ENCODE measurements at places on chromosomes 11 and 22. TPM values are rescaled to one million over a fixed set of nuclear protein-coding genes. Genes with fewer than 3 reads are reported as not detected.
A peak's percentile ranks its signal among the peaks of the same experiment; 100 is the strongest.

GRCh38 chr11:125514336-125515101 is 18.5 kb upstream of the FEZ1 start:
- no peak for DNase-seq

DNA sequence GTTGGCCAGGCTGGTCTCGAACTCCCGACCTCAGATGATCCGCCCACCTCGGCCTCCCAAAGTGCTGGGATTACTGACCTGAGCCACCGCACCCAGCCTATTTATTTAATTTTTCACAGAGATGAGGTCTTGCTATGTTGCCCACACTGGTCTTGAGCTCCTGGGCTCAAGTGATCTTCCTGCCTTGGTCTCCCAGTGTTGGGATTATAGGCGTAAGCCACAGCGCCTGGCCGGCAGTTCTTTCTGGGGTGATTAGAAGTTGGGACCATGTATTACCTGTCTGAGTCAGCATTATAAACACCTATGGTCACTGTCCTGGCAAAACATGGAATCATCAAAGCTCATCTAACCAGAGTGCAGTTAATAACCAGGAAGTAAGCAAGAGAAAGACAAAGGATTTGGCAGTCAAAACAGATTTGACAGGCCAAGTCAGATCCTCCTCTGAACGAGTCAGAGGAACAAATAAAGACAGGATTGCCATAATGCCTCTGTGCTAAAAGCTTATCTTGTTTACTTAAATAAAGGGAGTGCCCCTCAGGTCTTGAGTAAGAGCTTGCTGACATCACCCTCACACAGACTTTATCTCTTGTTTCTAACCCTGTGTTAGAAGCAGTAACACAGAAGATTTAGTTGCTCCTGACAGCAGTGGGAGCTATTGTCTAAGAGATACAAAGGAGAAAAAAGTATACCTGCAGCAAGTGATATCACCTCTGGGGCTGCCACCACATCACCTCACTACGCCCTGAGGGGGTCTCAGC is 3.7 kb downstream of the SERPIND1 start:
- no peak for DNase-seq

DNA sequence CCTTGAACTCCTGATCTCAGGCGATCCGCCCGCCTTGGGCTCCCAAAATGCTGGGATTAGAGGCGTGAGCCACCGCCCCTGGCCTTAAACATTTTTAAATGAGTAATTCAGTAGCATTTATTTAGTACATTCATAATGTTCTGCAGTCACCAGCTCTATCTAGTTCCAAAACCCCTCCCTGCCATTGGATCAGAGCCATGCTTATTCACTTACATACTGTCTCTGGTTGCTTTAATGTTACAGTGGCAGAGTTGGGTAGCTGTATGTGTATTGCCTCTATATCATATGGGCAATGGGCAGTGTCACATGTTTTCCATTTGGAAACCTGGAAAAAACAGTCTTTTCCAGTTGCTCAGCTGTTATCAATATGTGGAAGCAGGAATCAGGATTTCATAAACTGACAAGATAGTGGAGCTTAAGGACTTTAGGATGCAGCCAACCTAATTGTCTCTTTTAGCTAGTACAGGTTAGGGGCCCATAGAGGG is 10.5 kb downstream of the COA4 start:
- DNase-seq = no peak

- DNase-seq = no peak
Measured at GRCh38 chr11:3058753-3059664, 1.8 kb upstream of the CARS1 start.

- DNase-seq = no peak
Measured at GRCh38 chr11:13429836-13430235, 33.2 kb downstream of the BTBD10 start.

DNA sequence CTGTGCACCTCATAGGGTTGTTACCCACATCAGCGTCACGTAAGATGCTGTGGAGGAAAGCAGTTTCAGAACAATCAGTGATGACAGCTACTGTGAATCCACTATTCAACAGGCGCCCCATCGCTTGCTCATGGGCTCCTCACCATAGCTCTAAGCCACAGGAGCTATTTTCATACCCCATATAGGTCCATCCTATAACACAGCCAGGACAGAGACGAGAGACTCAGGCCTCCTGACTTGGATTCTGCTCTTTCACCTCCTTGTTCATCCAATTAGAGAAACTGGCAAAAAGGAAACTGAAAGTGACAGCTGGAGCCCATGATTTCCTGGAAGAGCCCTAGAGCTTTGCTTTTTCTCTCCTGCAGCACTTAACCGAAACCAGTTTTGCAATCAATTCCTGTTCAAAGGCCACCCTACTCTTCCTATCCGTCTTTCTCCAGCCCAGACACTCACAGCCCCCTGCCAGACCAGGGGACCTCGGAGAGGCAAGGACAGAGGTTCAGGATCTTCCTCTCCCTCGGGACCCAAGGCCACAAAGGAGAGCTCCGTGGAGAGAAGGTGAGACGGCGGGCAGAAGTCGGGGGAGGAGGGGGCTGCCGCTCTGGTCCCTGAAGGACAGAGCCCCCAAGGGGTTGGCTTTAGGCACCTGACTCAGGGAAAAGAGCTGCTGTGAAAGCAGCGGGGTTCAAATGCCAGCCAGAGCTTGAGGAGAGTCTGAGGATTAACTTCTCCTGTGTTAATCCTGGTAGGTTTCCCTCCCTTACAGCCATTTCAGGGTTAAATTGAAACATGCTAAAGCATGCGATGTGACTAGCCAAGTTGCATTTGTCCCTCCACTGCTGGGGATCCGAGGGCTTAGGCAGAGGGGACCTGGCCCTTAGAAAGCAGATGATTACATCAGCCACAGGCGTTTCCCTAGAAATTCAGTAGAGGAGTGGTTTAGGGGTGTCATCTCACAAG is at the start of gene APOL6:
TSS of gene APOL6 (plus strand) at position 381 of the 960 bp plus-strand sequence. CDS start 7,980 bp downstream, outside the sequence.
- no peak for DNase-seq

- DNase-seq = no peak
Measured at GRCh38 chr22:30038219-30038618, 42.0 kb upstream of the HORMAD2 start.

DNA sequence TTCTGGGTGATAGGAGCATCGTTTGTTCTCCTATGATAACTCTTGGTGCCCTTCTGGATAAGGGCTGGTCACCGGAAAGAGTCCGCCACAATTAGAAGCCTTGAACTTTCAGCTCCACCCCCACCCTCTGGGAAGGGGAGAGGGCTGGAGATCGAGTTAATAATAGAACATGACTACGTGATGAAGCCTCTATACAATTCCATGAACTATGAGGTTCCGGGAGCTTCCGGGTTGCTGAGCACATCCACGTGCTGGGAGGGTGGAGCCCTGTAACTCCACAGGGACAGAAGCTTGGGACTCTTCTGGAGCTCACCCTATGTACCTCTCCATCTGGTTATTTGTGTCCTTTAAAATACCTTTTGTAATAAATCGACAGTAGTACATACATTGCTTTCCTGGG is 40.3 kb downstream of the ARHGAP42 start:
- DNase-seq = no peak

GRCh38 chr11:130526846-130527245 is 78.4 kb downstream of the ADAMTS15 start:
- no peak for DNase-seq

DNA sequence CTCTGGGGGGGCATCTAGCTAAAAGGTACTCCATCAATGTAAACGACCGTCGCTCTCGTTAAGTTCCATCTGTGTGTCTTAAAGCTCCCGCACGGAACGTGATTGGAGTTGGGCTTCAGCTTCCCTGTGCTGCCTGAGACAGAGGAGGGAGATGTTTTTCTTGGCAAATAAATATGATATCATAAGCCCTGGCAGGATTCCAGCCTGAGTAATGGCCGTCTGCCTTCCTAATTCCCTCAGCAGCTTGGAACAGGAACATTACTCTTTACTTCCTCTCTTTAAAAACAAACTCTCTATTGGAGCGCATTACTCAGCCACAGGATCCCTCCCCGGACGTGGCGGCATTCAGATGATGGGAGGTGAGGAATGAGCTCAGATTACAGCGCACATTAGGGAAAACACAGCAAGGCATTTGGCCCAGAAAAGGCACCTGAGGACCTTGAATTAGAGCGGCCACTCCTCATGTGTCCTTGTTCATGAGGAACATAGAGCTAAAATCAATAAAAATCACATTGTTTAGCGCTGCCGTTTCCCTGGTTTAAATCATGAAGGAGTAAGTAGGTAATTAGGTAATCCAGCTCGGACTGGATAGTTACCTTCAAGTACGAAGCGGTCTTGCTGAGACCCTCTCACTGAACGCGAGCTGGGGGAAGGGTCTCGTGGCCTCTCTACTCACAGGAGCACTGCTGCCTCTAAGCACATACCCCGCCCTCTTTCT is 230.4 kb downstream of the ST3GAL4 start:
- DNase-seq = peak; percentile 78

DNA sequence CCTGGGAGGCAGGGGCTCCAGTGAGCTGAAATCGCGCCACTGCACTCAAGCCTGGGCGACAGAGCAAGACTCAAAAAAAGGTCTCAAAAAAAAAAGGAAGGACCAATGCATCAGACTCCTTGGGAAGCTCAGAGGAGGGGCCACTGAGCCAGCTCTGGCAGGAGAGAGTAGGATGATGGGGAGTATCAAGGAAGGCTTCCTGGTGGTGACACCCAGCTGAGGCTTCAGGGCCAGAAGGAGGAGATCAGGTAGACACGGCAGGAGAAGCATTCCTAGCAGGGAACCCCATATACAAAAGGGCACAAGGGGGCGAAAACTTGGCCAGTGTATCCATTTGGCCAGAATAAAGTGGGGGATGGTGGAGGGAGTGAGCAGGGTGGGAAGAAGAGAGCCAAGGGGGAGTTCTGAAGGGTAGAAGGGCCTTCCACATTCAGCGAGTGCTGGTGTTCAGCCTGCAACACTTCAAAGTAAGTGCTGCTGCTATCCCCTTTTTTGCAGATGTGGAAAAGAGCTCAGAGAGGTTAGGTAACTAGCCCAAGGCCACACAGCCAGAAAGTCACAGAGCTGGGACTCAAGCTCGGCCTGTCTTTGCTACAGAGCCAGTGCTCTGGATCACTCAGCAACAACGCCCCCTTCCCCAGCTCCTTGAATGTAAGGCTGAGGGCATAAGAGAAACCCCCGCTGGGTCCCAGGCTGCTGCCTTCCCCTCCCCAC is 5.3 kb upstream of the RHOD start:
- DNase-seq = no peak

GRCh38 chr11:83971063-83971462 is 684.9 kb upstream of the CCDC90B start:
- no peak for DNase-seq

DNA sequence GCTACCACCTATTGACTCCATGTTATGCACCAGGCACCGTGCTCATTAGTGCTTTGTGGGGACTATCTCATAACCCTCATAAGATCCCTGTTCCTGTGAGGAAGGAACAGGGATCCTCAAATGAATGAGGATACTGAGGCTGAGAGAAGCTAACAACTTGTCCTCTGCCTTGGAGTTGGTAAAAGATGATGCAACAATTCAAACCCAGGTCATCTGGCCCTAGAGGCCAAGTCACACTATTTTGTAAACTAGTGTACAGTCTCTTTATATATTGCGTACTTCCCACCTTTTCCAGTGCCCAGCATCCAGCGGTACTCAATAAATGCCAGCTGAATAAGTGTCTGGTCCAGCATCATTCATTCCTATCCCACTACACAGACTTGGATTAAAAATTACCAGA is 92.6 kb downstream of the RCN1 start:
- DNase-seq = no peak

The PIH1D2 gene
- polyA plus RNA-seq = 7.4 TPM

The OR4X1 gene
- polyA plus RNA-seq = not detected

The AIFM3 gene
- 0.47 TPM for polyA plus RNA-seq

The GNAZ gene
- polyA plus RNA-seq = 6.7 TPM

The SYCE3 gene
- 0.23 TPM for polyA plus RNA-seq

The EFEMP2 gene
- polyA plus RNA-seq = 87.9 TPM

The OSBPL5 gene
- 26.2 TPM for polyA plus RNA-seq

Data from renal cortex interstitium (tissue), 15 donors.